ENCODE measurements at places on chromosomes 13 and 19. TPM values are rescaled to one million over a fixed set of nuclear protein-coding genes. Genes with fewer than 3 reads are reported as not detected.

The NXNL1 gene
- total RNA-seq, result not detected

DNA sequence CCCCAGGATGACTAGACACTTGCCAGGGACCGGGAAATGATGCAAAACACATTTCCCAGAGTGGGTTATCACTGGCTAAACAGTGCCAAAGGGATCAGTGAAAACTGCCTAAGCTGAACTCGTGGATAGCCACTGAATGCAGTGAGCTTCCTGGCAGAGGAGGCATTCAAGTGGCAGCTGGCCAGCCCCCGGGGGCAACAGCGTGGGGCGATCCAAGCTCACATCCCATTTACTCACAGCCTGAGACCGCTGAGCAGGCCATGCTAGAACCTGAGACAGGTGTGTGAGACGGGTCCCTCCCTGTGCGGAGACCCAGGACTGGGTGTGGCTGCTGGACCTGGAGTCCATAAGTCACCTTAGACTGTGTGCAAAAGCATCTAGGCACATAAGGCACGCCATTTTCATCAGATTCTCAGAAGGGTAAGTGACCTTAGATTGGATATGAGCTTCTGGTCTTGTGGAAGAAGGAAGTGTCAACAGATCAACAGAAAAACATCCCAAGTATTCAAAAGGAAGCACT lies 51.9 kb upstream of the SLC15A1 start:
- DNase-seq, result no peak

The PGLYRP2 gene
- total RNA-seq, result 1.3 TPM

DNA sequence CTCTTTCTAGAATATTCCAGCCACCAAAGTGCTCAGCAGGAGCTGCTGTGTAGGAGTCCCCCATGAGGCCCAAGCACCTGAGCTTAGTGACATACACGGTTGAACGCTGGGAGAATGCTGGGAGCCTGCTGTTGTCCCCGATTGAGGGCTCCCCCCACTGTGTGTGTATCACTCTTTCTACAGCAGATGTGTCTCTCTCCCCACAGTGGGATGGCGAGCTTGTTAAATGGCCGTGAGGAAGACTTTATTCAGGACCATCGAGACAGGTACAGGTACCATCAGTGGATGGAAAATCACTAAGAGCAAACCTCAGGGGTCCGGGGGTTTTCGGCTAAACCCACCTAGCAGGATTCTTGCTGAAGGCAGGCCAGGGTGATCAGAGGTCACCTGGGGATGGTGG lies 22.7 kb downstream of the EPN1 start:
- DNase-seq, result no peak

DNA sequence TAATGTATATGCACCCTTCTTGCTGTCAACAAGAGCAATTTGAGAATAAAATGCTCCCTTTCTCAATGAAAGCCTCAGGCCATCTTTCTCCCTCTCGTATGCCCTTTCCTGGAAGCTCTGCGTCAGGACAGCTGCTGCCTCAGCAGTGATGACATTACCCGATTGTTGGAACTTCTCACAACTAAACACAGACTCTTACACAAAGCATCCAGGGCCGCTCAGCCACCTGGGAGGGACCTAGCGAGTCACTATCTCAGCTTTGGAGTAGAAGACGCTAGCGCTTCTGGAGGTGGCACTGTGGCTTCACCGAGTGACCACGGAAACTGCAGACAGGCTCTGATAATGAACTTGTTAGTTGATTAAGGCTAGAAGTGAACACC lies 153.2 kb upstream of the SOX1 start:
- DNase-seq, result no peak

DNA sequence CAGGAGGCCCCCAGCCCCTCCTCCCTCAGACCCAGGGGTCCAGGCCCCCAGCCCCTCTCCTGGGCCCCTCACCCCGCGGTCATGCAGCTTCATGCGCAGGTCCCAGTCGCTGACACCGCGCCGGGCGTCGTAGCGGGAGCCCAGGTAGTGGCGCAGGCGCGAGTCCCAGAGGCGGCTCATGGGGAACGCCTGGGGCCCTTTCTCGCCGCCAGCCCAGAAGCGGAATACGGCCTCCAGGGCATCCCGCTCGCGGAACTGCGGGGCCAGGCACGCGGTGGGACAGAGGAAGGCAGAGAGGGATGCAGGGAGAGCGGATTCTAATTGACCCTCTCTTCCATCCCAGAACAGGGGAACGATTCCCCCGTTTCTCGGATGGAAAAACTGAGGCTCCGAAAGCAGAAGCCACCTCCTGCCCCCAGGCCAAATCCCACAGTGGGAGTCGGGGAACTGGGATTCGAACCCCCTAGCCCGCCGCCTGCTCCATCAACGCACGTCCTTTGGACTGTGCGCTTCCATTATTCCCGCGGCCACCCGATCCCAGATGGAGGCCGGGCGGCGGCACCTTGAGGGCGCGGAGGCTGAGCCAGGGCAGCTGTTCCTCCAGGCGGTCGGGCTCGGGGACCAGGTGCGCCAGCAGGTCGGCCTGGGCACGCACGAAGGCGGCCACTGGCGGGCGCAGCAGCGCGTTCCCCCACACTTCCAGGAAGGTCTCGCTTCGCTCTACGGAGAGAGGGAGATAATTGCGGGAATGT lies 4.2 kb upstream of the TNNI3 start:
- DNase-seq, result no peak

- DNase-seq, result no peak
Measured at GRCh38 chr19:54002495-54003315, 11.3 kb downstream of the CACNG6 start.

DNA sequence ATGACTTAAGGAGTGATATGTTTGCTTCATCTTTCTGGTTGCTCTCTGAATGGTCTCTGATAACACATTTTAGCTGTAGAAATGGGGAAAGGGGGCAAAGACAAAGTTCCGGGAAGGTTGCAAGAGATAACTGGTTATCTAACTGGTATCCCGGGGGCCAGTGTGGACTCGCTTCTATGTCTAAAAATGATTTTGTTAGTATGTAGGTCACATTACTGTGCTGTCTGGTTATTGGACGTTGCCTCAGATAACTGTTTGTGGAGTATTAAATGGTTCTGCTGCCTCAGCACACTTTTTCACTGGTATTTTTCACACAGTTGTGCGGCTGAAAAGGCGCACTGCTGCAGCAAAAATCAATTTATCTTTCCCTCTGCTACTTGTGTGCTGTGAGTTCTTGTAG lies 63.0 kb upstream of the ZNF536 start:
- no peak for DNase-seq

The EBI3 gene
- total RNA-seq, result 0.92 TPM

DNA sequence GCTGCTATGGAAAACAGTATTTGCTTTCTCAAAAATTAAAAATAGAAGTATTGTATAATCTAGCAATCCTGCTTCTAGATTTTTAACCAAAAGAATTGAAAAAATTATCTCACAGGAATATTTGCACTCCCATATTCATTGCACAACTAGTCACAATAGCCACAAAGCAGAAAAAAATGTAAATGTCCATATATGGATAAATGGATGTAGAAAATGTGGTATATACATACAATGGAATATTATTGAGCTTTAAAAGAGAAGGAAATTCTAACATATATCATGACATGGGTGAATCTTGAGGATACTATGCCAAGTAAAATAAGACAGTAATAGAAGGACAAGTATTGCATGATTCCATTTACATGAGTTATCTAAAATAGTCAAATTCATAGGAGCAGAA lies 2753.0 kb downstream of the PCDH9 start:
- no peak for DNase-seq

The NPAS1 gene
- total RNA-seq, result not detected

The GTF2F2 gene
- 15.6 TPM for total RNA-seq

GRCh38 chr13:54486421-54487166 lies 1458.0 kb downstream of the OLFM4 start:
- DNase-seq, result no peak

GRCh38 chr13:23750383-23751121 lies 138.6 kb downstream of the MIPEP start:
- DNase-seq, result no peak

- peak; percentile 33 for DNase-seq
Measured at GRCh38 chr13:99357131-99357596, 50.0 kb upstream of the GPR183 start.

The STOML3 gene
- total RNA-seq, result not detected

GRCh38 chr13:41407380-41407779 lies 50.0 kb upstream of the RGCC start:
- DNase-seq, result no peak

The SPINT2 gene
- 33.4 TPM for total RNA-seq

GRCh38 chr13:75763512-75763911 lies 127.4 kb downstream of the LMO7 start:
- DNase-seq, result no peak

DNA sequence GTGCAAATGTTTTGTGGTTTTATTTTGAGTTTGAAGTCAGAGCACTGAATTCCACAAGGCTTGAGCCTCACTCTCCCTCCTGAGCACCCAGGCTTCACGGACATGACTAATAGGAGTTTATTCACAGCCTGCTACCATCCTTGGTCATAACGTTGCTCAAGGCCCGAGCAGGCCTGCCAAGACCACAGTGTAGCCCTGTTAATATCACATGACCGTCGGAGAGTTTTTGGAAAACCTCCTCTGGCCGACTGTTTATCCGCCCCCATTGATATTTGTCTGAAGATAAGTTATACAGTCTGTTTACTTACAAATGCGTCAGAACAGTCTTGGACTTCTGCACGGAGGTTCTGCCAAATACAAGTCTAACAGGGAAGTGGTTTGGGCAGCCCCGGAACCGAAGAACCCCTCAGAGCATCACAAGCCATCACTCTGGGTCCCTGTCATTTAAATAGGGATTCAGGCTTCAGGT lies 89.9 kb downstream of the COL4A2 start:
- no peak for DNase-seq

The PCDH20 gene
- not detected for total RNA-seq

- no peak for DNase-seq
Measured at GRCh38 chr19:38583219-38583984, 34.4 kb downstream of the MAP4K1 start.

DNA sequence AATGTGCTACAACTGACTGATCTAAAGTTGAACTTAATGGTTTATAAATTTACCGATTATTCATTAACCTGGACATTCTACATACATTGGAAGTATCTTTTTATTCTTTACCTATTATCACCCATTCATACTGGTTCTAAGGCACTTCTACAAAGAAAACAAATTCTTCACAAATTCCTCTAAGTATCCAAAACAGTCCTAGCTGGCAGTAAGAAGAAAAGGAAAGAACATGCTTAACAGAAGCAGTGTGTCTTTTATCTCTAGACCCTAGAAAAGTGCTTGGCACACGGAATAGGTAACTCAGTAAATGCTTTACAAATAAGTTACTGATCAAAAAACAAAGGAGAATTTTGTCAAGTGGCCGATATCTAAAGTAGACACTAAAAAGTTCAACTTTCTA lies 32.8 kb downstream of the TSC22D1 start:
- DNase-seq, result no peak

DNA sequence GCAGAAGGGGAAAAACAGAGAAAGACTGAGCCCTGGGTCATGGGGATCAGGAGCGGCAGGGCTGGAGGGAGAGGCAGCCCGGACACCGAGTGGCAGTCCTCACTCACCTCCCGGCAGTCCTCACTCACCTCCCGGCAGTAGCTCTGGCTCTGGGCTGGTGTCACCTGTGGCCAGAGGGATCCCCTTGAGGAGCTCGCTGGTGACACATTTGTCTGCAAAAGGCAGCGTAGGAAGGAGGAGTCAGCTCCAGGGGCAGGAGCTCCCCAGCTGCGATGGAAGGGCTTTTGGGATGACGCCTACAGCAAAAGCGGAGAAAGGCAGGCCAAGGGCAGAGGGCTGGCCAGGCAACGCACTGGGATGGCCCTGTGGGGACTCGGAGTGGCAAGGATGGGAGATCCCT lies 739 bp downstream of the EIF3G start:
- no peak for DNase-seq

DNA sequence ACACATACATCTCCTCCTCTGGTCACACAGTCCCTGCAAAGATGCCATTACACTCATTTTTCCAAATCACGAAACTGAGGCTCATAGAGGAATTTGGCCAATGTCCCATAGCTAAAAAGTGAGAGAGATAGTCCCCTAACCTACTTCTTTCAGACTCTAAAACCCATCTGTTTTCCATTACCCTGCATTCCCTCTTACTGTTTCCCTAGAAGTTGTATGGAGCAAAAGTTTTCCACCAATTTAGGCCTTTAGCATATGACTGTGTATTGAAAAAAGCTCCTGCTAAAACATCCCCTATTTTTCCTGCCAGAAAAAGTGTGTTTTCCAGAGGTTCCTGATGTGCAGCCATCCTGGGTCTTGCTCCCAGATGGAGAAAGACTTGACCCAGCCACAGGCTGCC lies 16.3 kb downstream of the SERP2 start:
- DNase-seq, result no peak

The ATP4B gene
- not detected for total RNA-seq

DNA sequence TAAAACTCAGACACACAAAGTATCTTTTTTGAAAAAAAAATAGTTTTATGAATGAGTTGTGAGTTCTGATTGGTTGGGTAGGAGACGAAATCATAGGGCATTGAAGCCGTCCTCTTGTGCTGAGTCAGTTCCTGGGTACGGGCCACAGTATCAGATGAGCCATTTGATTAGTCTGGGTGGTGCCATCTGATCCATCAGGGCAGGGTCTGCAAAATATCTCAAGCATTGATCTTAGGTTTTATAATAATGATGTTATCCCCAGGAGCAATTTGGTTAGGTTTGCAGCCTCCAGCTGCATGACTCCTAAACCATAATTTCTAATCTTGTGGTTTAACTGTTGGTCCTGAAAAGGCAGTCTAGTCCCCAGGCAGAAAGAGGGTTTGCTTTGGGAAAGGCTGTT lies 1310.6 kb downstream of the SLITRK1 start:
- no peak for DNase-seq

- DNase-seq, result no peak
Measured at GRCh38 chr19:46381346-46381745, 32.0 kb downstream of the CCDC8 start.

- DNase-seq, result no peak
Measured at GRCh38 chr19:17436094-17436873, 12.2 kb downstream of the TMEM221 start.

- peak; percentile 76 for DNase-seq
Measured at GRCh38 chr19:43532962-43533545, at the start of gene ZNF575. Gene ZNF575 (plus strand): TSS chr19:43533188. CDS start chr19:43534423, 1,235 bp downstream.

The SIGLEC14 gene
- total RNA-seq, result not detected

The SYT3 gene
- 0.68 TPM for total RNA-seq

The DCT gene
- total RNA-seq, result 0.25 TPM

DNA sequence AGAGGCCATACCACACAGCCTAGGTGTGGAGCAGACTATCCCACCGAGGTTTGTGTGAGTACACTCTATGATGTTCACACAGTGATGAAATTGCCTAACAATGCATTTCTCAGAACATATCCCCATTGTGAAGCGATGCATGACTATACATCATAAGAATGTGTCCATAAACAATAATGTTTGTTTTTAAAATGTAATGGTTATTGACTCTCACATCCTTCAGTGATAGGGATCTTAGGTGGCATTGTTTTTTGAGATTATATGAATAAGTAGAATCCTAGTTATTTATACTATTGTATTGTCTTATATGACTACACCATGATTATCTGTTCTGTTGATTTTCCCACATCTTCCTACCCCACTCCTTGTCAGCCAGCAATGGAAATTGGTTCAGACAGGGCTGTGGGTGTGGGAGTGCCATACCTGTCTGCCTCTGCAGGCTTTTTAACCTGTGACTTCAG lies 13.6 kb downstream of the CCNA1 start:
- DNase-seq, result no peak

Measured in T-cell (primary cell).